Posterior cingulate gyrus (tissue), 11 donors: ENCODE measurements at places on chromosomes 16 and 17.
A peak's percentile ranks its signal among the peaks of the same experiment; 100 is the strongest.

DNA sequence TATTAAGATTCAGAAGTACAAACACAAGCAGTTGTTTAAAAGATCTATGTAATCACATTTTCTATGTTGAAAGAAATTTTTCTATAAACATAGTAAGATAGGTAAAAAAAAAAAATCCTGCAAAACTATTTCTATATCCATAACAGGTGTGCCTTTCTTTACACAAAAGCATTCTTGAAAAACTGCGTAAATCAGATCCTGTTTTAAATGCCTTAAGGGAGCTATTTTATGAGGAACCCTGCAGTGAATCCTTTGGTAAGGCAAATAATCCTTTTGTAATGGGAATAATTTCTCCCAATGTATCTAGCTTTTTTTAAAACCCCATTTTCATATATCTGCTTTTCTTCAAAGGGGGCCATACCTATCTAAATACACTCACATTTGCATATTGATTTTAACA, 157.3 kb downstream of the AATF start:
- DNase-seq, result no peak

DNA sequence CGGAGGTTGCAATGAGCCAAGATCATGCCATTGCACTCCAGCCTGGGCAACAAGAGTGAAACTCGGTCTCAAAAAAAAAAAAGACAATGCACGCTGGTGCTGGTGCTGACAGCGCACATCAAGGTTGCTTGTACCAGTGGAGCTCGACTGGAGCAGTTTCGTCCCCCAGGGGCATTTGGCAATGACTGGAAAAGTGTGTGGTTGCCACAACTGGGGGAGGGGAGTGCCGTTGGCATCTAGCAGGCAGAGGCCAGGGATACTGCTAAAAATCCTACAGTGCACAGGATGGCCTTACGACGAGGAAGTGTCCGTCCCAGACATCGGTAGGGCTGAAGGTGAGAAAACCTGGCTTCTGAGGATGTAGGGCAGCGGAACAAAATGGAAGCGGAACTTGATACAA, 2.4 kb downstream of the MEAK7 start:
- no peak for DNase-seq

GRCh38 chr17:35846055-35846809, 22.5 kb downstream of the HEATR9 start:
- no peak for DNase-seq

DNA sequence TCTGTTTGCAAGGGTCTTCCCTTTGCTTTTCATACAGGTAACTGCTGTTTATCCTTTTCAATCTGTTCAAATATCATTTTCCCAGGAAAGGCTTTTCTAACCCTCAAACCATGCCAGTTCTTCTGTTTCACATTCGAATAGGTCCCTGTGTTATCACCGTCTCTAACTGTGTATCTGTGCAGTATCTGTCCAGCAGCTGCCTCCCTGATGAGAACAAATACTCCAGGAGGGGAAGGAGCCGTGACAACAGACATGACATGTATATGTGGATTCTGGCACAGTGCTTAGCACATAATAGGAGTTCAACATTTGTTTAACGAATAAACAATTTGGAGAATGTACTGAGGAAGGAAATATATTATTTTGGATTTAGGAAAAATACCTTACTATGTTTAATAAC, 95.7 kb downstream of the STX8 start:
- no peak for DNase-seq

- DNase-seq, result peak; percentile 63
These were observed 42.5 kb upstream of the CBFA2T3 start for GRCh38 chr16:89019511-89019910.

GRCh38 chr17:59423137-59423724, 91.8 kb downstream of the YPEL2 start:
- DNase-seq, result no peak

DNA sequence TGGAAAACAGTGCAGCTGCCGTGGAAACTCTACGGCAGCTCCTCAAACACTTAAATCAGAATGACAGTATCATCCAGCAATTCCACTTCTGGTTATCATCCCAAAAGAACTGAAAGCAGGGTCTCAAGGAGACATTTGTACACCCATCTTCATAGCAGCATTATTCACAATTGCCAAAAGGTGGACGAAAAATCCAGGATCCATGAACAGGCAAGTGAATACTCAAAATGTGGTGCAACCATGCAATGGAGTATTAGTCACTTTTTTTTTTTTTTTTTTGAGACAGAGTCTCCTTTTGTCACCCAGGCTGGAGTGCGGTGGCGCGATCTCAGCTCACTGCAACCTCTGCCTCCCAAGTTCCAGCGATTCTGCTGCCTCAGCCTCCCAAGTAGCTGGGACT, 10.6 kb upstream of the AATK start:
- DNase-seq, result no peak

GRCh38 chr16:4511441-4512082, 27.0 kb downstream of the CDIP1 start:
- DNase-seq, result peak; percentile 75

- DNase-seq, result no peak
These were observed 8.7 kb upstream of the CPD start for GRCh38 chr17:30369995-30370394.

DNA sequence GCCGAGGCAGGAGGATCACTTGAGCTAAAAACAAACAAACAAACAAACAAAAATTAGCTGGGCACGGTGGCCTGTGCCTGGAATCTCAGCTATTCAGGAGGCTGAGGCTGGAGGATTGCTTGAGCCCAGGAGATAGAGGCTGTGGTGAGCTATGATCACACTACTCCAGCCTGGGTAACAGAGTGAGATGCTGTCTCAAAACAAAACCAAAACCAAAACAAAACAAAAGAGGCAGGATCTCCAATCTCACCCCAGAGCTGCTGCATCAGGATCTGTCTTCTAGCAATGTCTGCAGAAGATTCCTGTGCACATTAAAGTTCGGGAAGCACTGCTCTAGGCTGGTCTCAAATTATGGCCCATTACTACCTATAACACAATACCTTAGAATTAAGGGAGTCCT, 43.1 kb downstream of the MAP2K6 start:
- no peak for DNase-seq

DNA sequence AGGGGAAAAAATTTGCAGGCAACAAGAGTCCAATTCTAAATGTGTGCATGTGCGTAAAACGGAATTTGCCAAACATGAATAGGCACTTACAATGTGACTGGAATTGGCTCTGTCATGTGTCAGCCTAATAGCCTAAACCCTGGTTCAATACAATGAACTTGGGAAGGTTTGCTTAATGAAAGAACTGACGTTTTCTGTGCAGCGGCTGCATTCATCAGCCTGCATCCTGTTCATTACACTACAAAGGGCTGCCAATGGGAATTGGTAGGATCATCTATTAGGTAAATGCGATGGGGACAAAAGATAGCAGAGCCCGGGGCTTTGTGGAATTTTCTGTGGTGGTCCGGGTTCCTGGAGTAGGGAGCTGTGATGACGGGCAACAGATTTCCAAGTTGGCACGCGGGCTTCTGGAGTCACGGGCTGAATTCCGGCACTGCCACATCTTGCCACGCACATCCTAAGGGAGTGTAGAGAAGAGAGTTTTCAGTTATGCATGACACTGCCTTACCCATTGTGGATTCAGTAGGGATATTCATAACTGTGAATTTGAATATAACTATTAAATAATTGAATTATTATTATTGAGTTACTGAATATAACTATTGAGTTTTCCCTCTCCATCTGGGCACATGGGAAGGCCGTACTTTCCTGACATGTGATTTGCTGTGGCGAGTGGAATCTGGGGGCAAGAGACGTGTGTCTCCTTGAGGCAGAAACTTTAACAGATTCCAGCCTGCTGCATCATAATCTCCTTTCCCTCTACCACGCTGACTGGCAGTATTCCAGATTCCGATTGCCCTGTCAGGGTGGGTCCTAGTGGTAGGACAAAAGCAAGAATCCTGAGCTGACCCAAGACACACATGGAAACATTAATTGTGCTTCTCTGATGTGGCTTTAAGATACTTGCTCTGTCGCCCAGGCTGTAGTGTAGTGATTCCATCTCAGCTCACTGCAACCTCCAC, 565.6 kb downstream of the WWOX start:
- no peak for DNase-seq

DNA sequence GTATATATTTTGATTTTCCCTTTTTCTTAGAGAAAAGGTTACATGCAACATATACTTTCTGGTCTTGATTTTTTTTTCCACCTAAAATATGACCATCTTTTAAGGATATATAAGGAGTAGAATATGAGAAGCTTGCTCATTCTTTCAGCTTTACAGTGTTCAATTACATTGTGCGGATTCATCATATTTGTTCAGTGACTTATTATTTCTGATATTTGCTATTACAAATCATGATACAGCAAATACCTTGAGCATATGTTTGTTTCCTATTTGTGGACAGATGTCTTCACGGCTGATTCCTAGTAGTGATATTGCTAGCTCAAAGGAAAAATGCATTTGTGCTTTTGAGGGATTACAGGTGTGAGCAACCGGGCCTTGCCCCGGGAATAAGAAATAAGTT, 18.1 kb downstream of the KATNIP start:
- DNase-seq, result no peak

DNA sequence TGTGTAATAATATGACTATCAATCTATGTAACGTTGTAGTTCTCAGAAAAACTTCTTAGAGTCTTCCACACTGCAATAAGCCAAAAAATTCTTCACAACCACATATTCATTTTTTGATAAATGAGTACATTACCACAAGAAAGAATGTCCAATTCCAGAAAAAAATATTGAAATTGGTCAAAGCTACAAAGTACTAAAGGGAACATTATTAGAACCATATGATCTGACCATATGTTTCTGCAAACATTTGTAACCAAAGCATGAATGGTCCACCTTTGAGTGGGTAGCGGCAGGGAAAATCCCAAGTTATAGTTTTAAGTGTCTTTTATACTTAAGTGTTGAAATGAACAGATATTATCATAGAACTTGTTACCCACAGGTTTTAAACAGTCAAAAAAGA, 71.7 kb upstream of the NACA2 start:
- DNase-seq, result no peak

GRCh38 chr17:27818401-27819105, 18.2 kb upstream of the NOS2 start:
- peak; percentile 34 for DNase-seq
